ENCODE measurements at places on chromosomes 12 and 14. TPM values are rescaled to one million over a fixed set of nuclear protein-coding genes. Genes with fewer than 3 reads are reported as not detected.

GRCh38 chr12:109488051-109488665 is 10.7 kb downstream of the UBE3B start:
- H3K4me1 ChIP-seq: no peaks in the 10 kb centered on the region
- no peak overlapping the region for H3K27ac ChIP-seq
- peaks cover 13% of the 10 kb centered on the region for H3K36me3 ChIP-seq
- no peaks in the 10 kb centered on the region for H3K27me3 ChIP-seq
- DNase-seq: no peak
- no peak overlapping the region for H3K4me3 ChIP-seq

DNA sequence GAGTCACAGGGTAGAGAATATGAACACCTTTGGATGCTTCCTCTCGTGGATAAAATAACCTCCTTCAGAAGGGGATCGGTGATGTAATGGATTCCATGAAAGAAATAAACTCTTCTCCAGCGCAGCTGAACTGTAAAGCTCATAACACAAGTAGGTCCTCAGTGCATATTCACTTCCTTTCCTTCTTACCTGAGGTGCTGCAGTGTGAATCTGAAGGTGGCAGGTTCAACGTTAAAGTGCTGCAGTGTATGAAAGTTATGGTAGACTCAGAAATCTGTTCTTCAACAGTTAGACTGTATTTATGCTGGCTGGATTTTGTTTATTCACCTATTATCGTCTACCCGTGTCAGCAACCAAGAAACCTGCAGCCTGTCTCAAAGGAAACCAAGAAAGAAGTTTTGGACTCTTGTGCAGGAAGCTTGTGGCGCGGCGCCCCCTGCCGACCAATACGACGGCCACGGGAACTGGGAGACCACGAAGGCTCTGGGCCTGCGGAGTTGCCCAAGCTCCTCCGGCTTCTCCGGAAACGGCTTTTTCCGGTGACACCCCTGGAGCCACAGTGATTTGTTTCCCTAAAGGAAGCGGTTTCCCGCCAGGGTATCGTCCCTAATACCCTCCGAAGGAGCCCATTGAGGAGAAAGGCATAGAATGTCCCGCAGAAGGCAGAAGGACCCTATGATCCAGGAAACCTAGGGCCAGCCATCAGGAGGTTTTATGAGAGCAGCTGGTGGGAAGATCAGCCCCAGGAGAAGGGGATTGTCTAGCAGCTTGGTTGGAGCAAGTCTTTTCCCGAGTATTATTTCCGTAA is 17.6 kb upstream of the RNASE3 start:
- H3K27ac ChIP-seq: no peak overlapping the region
- peaks cover 19% of the 10 kb centered on the region for H3K27me3 ChIP-seq
- peak; percentile 63 for DNase-seq

- H3K4me1 ChIP-seq: peaks cover 13% of the 10 kb centered on the region
- no peak overlapping the region for H3K27ac ChIP-seq
- peaks cover 10% of the 10 kb centered on the region for H3K27me3 ChIP-seq
- peaks cover 6% of the 10 kb centered on the region for H3K36me3 ChIP-seq
These were observed 5.8 kb downstream of the EFS start for GRCh38 chr14:23359167-23359626.

GRCh38 chr12:89084751-89085150 is 267.6 kb downstream of the DUSP6 start:
- DNase-seq: no peak
- no peak overlapping the region for H3K4me3 ChIP-seq
- peaks cover 25% of the 10 kb centered on the region for H3K4me1 ChIP-seq
- H3K27me3 ChIP-seq: no peaks in the 10 kb centered on the region

The SIX4 gene
- 21.7 TPM for total RNA-seq
